ENCODE measurements at places on chromosomes 1 and 21.

- no peak for DNase-seq
Observed at GRCh38 chr1:203183828-203184227, 2.7 kb downstream of the CHI3L1 start.

DNA sequence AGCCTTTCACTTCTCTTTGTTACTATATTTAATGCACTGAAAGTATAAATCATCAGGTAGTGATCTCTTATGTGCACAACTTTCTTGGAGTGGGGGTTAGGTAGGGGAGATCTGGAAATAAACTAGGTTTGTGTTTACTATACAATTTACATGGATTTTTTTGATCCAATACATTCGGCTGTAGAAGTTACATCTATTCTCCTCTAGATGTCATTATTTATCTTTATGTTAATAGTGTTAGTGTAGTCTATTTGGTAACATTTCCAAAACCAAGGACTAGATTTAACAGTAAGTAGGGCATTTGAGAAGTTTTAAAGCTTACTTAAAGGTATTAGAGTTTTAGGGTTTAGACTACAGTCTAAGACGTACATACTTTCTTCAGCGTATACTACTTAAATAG, 5.4 kb downstream of the VPS45 start:
- DNase-seq = no peak

DNA sequence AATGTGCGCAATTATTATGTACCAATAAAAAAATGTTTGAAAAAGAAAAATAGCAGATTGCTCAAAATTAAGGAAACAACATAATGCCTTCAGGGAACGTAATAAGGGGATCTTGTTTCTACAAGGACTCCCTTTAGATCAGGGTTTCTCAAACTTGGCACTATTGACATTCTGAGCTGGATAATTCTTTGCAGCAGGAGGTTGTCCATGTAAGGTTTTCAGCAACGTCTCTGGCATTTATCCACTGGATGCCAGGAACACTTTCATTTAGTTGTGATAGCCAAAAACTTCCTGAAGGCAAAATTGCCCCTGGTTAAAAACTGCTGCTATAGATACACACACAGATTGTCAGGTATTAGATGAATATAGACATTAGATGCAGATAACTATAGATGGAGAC, 666.7 kb upstream of the ADAMTS5 start:
- peak; percentile 16 for DNase-seq

GRCh38 chr1:160951443-160952128, 3.0 kb downstream of the ITLN2 start:
- peak; percentile 65 for DNase-seq

GRCh38 chr21:44521301-44521927, 18.6 kb downstream of the KRTAP10-1 start:
- DNase-seq = no peak

GRCh38 chr21:41100826-41101550, 67.0 kb upstream of the BACE2 start:
- DNase-seq = no peak

DNA sequence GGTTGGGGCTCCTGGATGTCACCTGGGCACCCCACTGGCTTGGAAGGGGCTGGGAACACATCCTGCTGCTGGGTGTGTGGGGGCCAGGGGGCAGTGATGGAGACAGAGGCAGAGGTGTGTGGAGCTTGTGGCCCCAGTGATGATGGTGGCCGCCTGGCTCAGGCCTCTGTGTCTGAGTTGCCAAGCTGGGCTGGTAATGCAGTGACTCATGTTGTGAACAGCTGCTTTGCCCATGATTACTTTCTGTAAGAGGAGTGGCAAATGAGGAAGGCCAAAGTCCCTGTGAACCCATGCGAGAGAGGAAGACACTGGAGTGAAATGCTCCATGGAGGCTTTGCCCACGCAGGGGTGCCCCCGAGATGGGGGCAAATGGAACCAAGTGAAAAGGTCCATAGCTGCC, 86.8 kb downstream of the KCNJ6 start:
- DNase-seq = peak; percentile 16

DNA sequence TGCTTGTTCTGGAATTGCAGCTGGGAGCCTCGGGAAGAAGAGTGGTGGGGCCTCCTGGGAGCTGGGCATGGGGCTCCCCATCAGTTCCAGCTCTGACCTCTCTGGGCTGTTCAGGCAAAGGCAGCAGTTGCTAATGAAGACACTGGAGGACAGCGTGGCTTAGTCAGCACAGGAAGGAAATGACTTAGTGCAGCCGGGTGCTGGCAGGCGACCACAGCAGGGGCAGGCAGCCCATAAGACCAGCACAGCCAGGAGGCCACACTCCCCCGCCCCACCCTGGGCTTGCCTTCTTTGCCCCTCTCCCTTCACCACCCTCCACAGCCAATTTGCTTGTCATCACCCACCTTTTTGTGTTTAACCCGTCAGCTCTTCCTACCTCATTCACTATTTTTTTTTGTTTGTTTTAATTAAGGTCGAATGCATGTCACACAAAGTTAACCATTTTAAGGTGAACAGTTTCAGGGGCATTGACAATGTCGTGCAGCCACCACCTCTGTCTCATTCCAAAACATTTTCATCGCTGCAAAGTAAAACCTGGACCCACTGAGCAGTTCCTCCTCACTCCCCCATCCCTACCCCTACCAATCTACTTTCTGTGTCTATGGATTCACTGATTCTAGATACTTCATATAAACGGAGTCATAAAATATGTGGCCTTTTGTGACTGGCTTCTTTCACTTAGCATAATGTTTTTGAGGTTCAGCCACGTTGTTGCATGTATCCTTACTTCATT, 10.9 kb downstream of the OLIG2 start:
- peak; percentile 49 for DNase-seq

GRCh38 chr1:63966016-63966415, 192.2 kb downstream of the ROR1 start:
- no peak for DNase-seq

DNA sequence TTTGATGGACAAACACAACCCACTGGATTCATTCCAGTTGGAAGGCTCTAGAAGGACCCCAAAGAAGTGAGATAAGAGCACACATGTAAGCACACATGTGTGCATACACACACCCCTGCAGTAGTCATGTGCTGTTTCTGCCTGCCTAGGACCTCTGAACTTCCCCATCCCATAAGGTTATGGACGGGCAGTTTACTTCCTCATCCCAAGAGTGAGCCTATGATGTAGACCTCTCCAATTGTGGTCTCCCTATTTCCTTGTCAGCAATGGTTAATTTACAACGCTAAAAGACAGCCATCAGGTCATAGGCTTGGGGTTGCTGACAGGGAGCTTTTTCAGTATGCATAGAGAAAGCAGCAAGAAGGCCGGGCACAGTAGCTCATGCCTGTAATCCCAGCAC, 15.4 kb upstream of the ADAR start:
- no peak for DNase-seq

GRCh38 chr21:31255036-31255435, 89.0 kb downstream of the TIAM1 start:
- no peak for DNase-seq

- DNase-seq = no peak
Observed at GRCh38 chr1:202123336-202123813, 658 bp downstream of the GPR37L1 start.

GRCh38 chr1:244006961-244007360, 44.1 kb upstream of the ZBTB18 start:
- DNase-seq = no peak

- DNase-seq = no peak
Observed at GRCh38 chr1:34364376-34364775, 187.7 kb downstream of the C1orf94 start.

GRCh38 chr1:19361611-19362147, 49.6 kb downstream of the SLC66A1 start:
- no peak for DNase-seq

DNA sequence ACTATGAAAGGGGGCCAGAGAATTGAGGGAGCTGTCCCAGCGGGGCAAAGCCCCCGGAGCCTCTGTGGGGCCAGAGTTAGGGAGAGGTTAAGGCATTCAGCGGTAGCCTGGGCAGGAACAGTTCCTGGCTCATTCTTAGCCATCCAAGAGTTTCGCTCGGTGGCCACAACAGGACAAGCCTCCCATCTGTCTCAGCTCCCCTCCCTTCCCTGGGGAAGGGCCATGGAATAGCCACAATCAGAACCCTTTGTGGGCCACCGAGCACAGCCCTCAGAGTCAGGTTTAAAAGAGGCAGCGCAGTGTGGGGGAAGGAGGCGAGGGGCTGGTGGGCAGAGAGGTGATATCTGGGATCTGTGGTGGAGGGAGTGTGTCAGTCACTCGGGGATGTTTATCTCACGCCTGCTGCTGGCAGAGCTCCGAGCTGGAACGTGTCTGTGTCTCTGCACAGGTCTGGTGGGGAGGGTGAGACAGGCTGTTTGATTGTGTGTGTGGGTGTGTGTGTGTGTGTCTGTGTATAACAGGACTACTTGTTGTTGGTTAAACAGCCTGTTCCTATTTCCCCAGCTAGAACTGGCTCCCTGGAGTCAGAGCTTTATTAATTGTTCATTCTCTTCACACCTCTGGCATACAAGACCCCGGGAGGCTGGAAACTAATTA, 49.6 kb upstream of the GOLT1A start:
- no peak for DNase-seq

GRCh38 chr1:10939654-10940450, 72.6 kb upstream of the TARDBP start:
- no peak for DNase-seq

DNA sequence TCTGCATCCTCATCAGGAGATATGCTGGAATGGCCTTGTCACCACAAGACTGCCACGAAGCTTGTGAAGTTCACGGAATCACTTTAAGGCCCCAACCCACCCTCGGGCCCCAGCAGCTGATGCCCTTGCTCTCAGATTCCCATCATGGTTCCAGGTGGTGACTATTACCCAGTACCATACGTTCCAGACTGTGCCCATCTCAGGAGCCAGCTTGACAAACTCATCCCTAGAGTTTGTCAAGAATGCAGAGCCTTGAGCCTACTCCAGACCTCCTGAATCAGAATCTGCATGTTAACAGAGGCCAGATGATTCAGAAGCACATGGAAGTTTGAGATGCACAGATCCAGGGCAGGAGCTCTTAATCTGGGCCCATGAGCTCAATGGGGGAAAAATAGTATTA, 53.9 kb upstream of the RBM15 start:
- DNase-seq = no peak

Data from NCI-H226 (cell line).